ENCODE measurements at places on chromosomes 3 and 15. TPM values are rescaled to one million over a fixed set of nuclear protein-coding genes. Genes with fewer than 3 reads are reported as not detected.

Gene TRIM42
- not detected for total RNA-seq

GRCh38 chr3:132979606-132980005, 58.6 kb upstream of the TMEM108 start:
- H3K4me1 ChIP-seq: no peaks in the 10 kb centered on the region
- H3K4me3 ChIP-seq: no peak overlapping the region
- H3K27me3 ChIP-seq: no peaks in the 10 kb centered on the region
- H3K36me3 ChIP-seq: no peaks in the 10 kb centered on the region

Gene PRICKLE2
- total RNA-seq: 1.8 TPM

DNA sequence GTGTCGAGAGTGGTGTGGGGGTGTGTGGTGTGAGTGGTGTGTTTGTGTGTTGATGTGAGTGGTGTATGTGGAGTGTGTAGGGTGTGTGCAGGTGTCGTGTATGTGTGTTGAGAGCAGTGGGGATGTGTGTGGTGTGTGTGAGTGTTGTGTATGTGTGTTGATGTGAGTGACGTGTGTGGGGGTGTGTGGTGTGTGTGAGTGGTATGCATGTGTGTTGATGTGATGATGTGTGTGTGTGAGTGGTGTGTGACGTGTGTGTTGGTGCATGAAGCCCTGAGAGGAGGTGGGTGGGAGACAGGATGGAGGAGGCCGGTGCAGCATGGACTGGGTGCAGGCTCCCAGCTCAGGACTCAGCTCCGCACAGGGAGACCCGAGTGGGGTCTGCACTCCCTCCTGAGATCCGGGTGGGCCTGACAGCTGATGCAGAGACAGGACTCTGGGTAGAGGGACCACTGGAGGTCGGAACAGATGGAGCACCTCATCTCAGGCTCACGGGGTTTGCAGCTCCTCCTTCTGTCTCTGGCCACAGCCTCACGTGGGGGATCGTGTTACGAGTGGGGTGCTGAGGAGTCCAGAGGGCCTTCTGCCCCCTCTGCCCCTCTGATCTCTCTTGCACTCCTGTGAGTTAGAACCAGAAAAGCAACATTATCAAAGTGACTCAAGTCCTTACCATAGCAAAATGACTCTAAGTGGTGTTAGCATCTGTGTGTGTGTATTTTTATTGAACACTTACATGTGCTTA, 41.3 kb downstream of the ARNT2 start:
- H3K36me3 ChIP-seq: no peaks in the 10 kb centered on the region
- no peak for DNase-seq

DNA sequence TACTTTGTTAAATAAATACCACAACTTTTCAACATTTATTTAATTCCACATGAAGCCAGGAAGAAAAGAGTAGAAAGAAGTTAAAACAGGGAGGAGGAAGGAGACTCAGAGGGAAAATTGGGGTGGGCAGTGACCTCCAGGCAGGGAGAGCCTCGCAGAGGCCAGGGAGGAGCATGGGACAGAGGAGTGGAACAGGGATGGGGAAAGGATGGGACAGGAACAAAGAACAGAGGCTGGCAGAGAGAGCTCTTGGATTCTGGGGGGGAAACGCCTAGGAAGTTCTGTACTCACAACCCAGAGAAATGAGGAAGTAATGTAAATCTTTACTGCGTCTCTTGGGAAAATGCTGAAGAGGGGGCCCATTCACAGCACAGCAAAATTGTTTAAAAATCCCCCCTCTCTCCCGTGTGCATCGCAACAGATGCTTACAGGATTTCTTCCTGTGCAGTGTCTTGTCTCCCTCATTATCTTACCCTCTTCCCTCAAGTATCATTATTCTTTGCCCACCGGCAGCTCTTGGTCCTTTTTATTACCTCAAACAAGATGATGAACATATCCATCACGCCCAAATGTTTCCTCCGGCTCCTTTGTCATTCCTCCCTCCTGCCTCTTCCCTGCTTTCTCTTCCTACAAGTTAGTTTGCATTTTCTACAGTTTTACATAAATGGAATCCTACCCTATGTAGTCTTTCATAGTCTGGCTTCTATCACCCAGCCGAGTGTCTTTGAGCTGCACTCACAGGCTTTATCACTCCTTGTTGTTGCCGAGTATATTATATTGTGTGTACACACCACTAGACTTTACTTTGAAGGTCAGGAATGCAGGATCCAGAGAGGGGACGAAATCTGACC, 65.5 kb downstream of the ARHGAP31 start:
- no peak overlapping the region for H3K27ac ChIP-seq
- H3K4me1 ChIP-seq: no peaks in the 10 kb centered on the region
- no peak overlapping the region for H3K4me3 ChIP-seq
- no peak for DNase-seq
- H3K36me3 ChIP-seq: no peaks in the 10 kb centered on the region

DNA sequence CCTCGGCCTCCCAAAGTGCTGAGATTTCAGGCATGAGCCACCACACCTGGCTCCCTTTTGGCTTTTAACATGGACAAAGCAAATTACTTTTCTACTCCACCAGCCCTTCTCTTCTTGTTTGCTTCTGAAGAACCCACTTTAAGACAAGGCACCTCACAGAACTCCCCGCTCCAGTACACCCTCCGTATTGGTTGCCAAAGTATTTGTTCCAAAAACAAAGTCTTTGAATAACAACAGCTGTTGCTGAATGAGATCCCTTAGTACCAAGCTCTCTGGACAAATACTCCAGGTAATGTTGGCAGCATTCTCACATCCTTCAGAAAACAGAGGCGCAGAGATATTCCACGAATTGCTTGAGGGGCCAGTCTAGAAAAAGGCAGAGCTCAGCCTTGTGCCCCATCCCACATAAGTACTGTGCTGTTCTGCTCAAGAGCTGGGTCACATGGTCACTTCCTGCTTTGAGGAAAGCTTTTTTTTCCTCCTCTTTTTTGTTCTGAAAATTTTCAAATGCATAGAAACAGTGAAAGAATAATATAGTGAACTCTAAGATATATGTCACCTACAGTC, 7.3 kb upstream of the CHCHD6 start:
- H3K4me3 ChIP-seq: no peak overlapping the region
- H3K4me1 ChIP-seq: no peaks in the 10 kb centered on the region
- H3K27me3 ChIP-seq: peaks cover 2% of the 10 kb centered on the region
